SW 1271 (cell line): ENCODE measurements at places on chromosomes 2 and 18.

DNA sequence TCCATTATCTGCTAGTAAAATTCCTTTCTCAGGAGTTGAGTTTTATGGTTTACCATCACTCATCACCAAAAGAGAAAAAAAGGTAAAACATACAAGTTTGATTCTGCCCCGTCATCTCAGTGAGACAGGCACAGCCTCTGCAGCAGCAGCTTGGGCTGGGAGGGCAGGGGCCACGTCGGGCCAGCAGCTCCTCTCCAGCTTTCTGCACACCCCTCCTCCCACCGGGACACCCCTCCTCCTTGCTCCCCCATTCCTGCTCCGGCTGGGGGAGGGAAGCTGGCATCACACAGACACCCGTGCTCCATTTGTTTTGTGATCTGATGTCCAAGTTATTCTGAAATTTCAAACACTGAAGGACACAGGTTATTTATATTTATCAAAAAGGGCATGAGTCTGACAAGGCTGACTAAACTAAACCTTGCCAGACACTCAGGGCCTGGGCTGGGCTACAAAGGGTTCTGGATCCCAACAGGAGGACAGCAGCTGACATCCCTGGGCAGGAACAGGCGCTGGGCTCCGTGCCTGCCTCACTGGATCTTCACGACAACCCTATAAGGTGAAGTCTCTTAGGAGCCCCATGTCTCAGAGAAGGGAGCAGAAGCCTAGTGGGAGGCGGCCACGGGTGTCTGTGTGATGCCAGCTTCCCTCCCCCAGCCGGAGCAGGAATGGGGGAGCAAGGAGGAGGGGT lies 71.4 kb downstream of the HDAC4 start:
- DNase-seq, result no peak

- DNase-seq, result no peak
Observed at GRCh38 chr2:113211226-113212105, 37.7 kb downstream of the PSD4 start.

GRCh38 chr2:67412424-67412823 lies 15.3 kb downstream of the ETAA1 start:
- DNase-seq, result no peak

- DNase-seq, result no peak
Observed at GRCh38 chr2:206305523-206306245, 31.2 kb downstream of the ZDBF2 start.

DNA sequence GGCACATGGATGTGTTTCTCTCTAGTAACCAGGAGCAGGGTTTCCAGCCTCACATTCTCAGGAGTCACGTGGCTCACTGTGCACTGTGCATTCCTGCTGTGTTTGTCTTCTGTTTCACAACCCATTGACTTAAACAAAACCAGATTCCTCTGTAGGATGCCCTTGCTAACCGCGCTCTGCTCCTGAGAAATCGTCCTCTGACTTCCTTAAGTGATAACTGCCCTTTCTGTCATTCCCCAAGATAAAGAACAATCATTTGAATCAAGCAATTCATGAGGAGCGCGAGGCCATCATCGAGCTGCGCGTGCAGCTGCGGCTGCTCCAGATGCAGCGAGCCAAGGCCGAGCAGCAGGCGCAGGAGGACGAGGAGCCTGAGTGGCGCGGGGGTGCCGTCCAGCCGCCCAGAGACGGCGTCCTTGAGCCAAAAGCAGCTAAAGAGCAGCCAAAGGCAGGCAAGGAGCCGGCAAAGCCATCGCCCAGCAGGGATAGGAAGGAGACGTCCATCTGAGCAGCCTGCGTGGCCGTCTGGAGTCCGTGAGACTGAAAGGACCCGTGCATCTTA lies 60.2 kb downstream of the RALBP1 start:
- no peak for DNase-seq

DNA sequence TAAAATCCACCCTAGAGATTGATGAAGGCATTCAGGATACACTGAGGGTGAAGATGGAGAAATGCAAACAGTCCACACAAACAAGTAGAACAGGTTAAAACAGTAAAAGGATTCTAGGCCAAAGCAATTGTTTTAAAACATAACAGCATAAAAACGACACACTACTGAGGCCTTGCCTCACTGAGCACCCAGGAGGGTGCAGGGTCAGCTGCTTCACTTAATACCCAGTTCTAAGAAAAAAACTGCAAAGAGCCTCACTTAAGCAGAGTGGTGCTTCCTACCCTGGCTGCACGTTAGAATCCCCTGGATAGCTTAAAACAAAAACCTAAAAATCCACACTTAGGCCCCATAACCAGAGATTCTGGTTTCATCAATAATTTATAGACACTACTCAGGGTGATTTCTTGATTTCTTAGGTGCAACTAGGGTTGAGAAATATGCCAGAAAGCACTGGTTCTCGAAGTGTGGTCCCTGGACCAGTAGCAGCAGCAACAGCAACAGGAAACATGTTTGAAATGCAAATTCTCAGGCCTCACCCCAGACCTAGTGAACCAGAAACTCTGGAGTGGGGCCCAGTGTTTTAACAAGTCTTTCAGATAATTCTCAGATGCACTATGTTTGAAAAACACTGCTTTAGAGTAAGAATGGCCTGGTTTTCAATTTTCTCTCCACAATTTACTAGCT lies 279.1 kb downstream of the ZEB2 start:
- no peak for DNase-seq

- no peak for DNase-seq
Observed at GRCh38 chr2:150647943-150648342, 160.5 kb upstream of the RND3 start.
